ENCODE measurements at places on chromosomes 2 and 18.

DNA sequence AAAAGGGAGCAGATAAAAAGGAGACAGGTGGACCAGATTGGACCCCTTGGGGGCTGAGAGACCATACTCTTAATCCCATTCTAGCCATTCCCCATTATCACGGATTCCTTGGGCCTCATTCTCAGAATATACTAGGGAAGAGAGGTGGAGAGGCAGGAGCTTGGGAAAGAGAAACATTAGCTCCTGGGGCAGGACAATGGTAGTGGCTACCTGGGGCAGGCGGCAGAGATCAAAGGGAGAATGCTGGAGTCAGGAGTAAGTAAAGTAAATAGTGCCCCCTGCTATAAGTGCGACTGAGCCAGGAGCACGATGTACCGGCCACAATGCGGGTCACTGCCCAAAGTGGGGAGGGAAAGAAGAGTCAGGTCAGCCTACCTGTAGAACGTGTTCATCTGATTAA is 20.4 kb upstream of the IHH start:
- DNase-seq, result no peak

- no peak for DNase-seq
Observed at GRCh38 chr2:55883357-55883756, 40.2 kb downstream of the EFEMP1 start.

GRCh38 chr2:134502104-134502503 is 216.7 kb downstream of the TMEM163 start:
- no peak for DNase-seq

GRCh38 chr2:102621630-102622029 is 2.3 kb downstream of the SLC9A2 start:
- DNase-seq, result no peak

DNA sequence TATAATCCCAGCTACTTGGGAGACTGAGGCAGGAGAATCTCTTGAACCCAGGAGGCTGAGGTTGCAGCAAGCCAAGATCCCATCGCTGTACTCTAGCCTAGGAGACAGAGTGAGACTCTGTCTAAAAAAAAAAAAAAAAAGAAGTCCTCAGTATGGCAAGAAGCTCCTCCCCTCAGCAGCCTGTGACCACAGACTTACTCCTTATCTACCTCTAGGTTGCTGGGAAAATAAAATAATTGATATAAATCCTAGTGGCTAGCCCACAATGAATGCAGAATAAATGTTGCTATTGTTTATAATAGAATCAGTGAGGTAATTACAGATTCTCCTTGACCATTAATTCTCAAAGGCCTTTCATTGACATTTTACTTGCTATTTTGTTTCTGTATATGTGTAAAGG is 70.6 kb downstream of the IRS1 start:
- no peak for DNase-seq

DNA sequence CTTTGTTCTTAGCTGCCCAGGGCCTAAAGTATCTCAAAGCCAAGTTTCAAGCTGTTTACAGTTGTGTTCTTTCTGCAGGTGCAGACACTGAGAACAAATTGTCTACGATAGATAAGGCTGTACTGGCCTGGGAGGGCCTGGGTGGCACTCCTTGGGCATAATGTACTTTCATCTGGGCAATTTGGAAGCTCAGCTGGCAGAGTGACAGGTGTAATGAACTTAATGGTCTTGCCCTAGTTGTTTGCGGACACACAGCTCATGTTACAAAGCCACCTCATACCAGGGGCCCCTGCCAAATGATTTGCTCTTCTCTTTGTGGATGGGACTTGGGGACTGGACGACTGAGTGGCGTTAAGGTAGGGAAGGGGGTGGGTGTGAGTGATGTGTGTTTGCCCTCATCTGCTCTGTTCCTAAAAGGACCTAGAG is 4.3 kb downstream of the LDLRAD4 start:
- DNase-seq, result no peak

DNA sequence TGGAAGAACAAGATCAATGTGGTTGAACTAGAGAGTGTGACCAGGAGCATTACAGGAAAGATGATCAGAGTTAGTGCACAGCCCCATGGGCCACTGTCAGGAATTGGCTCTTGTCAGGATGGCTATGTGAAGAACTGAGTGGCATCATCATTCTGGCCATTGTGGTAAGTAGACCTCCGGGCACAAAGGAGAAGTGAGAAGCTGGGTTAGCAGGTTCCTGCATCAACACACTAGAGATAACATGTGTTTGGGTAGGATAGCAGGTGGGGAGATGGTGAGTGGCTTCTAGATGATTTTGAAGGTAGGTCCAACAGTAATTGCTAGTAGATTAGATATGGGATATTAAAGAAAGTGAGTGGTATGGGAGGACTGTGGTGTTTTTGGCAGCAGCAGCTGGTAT is 408.2 kb downstream of the TSN start:
- DNase-seq, result no peak

DNA sequence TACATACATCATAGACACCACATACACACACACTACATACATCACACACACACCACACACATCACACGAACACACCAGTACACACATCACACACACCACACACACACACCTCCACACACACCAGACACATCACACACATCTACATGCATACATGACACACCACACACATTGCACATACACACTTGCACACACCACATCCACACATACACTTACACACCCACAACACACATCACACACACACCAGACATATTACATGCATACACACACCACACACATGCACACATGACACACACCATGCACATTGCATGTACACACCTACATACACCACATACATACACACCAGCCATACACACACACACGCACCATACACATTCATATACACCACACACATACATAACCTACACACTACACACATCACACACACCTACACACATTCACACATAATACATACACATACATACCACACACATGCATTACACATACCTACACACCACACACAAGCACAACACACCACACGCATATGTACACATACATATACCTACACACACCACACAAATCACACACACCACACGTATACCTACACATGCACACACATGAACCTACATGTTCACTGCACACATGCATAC is 156.5 kb downstream of the NDUFA10 start:
- DNase-seq, result no peak

- no peak for DNase-seq
Observed at GRCh38 chr18:54203914-54204313, 20.6 kb downstream of the MBD2 start.

DNA sequence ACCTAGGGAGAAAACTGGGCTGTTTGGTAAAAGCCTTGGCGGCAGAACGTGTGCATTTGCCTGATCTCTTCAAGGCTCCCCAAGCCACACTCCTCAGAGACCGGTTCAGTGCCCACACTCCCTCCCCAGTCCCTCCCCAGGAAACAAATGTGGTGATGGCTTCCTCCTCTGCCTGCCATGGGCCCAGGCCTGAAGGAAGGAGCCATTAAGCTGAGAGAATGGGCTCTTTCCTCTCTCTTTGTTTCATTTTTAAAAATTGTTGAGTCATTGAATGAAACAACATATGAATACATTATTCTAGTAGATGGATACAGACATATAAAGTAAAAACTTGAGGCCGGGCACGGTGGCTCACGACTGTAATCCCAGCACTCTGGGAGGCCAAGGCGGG is 50.6 kb upstream of the YWHAQ start:
- DNase-seq, result no peak

DNA sequence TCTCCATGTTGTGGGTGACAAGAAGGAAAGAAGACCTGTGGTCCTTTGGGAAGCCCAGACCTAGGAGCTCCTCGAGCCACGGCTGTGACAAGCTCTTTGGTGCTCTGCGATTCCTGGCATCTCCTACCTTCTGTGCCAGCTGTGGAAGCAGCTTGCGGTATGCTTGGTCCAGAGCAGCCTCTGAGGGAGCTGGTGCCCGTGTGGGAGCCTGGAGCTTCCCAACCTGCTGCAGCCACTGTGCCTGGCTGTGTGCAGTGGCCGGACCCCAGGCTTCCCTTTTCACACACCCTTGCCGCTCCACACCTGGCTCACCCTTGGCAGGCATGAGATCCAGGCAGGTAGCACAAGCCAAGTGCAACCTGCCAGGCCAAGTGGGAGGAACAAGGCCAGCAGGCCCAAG is 1328.6 kb upstream of the SLC39A10 start:
- DNase-seq, result no peak

DNA sequence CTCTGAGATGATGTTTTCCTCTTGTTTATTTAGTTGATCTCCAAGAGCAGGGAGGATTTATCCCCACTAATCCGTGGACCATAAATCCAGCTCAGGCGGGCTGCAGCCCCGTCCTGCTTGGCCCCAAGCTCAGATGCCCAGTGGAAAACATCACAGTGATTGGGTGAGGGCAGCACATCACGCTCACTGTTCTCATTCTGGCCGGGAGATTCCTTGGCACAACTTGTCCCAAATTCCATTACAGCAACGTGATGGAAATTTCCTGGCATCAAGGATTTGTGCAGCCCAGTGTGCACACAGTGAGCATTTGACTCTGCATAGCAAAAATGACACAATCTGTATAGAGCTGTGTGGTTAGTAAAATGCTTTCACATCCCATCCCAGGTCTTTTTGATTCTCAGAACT is 96.8 kb downstream of the VAPA start:
- peak; percentile 88 for DNase-seq

GRCh38 chr2:236169741-236170589 is 1.8 kb upstream of the GBX2 start:
- DNase-seq, result no peak

GRCh38 chr2:217652761-217653639 is 349.8 kb downstream of the TNS1 start:
- peak; percentile 81 for DNase-seq

DNA sequence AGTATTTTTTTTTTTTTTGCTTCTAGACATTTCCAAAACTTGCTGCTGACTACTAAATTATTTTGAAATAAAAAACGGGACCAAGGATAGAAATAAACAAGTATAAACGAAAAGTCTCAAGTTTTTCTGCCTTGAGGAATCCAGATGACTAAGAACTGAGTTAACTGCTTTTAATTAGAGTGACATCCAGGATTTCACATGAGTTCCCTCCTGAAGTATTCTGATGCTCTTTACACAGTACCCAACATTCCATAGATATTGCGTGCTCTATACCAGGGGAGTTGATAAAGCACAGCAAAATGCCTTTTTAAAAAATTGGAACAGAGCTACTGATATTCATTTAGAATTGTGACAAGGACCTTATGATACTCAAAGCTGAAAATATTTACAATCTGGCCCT is 618.0 kb downstream of the CCDC85A start:
- no peak for DNase-seq

GRCh38 chr18:53441761-53442414 is 782.6 kb downstream of the MBD2 start:
- no peak for DNase-seq

DNA sequence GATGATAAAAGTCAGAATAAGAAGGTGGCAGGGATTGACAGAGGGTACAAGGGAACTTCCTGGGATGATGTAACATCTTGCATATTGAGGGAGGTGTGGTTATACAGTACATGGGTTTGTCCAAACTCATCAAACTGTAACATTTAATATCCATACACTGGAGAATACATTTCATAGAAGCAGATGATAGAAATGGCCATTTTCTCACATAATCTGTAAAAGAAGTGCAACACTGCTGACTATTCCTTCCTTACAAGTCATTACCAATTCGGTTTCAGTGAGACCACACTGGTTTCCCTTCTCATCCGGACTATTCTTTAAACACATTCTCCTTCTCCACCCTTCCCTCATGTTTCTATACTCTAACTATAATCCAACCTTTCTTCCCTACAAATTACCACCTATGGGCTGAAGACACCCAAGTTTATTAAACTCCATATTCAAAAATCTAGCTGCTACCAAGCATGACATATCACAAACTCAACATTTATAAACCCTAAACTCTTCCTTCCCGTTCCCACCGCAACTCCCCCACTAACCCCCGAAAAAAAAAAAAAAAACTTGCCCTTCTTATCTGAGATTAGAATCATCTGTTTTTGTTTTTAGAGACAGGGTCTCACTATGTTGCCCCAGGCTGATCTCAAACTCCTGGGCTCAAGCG is 1.6 kb downstream of the COX7A2L start:
- DNase-seq, result no peak

DNA sequence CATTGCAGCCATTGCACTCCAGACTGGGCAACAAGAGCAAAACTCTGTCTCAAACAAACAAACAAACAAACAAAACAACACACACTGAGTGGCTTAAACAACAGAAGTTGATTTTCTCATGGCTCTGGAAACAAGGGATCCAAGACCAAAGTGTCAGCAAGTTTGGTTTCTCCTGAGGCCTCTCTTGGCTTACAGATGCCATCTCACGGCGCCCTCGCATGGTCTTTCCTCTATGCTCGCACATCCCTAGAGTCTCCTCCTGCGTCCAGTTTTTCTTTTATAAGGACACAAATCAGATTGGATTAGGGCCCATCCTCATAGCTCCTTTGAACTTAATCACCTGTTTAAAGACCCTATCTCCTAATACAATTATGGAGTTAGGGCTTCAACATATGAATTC is 133.4 kb upstream of the LRRTM1 start:
- no peak for DNase-seq

GRCh38 chr2:239387811-239388210 is 13.0 kb downstream of the HDAC4 start:
- DNase-seq, result no peak

GRCh38 chr2:15826273-15826717 is 114.1 kb upstream of the MYCN start:
- no peak for DNase-seq

DNA sequence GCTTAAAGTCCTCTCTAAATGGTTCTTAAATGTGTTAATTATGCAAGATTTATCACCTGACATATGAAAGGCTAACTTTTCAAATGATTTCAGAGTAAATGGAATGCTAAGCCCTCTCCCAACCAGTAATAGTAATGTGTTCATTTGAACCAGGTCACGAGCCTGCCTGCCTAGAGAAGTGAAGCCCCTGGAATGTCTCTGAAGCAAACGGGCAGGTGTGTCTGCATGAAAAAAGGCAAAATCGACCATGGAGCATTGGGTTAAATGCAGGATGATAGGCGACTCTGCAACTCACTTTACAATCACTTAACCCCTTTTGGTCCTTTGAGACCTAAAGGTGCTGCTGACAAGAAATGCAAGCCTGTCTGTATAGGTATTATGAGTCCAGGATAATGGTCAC is 798.4 kb upstream of the ACVR2A start:
- no peak for DNase-seq
